A172 (cell line): ENCODE measurements at places on chromosomes 16 and 17. TPM values are rescaled to one million over a fixed set of nuclear protein-coding genes. Genes with fewer than 3 reads are reported as not detected.

DNA sequence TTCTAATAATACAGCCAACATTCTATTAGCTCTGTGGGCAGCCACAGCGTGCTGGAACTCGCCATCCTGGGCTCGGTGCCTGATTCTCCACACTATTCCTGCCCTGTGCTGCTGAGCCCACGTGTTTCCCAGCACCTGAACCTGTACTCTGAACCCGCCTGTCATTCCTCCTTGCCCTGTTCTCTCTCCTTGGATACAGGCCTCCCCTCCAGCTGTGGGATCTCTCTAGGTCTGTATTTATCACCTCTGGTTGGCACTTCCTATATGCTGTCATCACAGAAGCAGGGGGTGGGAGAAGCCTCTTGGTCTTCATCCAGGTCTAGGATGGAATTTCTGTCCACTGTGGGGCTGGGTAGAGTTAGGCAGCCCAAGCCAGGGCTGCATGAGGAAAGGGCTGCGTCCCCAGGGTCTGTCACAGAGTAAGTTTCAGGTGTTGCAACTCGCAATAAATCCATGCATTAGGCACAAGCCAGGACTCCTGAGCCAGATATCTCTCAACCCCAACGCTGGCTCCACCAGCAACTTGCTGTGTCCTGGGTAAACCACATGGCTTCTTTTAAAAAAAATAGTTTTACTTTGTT, 56.0 kb downstream of the ABAT start:
- DNase-seq = no peak

Gene MT1A
- total RNA-seq = not detected in 2 replicates

DNA sequence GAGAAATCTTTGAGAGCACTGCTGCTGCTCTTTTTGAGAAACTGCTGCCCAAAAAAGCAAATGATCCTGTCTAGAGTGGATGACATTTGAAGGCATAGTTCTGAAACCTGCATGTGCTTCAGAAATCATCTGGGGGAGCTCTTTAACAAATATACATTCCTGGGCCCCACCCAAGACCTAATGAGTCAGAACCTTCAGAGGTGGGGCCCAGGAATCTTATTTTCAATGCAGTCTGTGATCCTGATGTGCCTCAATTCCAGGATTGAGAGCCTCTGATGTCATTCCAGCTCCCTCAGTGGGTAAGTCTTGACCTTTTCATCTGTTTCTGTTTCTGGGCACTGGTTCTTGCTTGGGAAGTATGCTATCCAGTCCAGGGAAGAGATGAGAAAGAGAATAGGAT, 42.3 kb downstream of the HNF1B start:
- peak; percentile 79 for DNase-seq

Gene ZG16
- not detected in 2 replicates for total RNA-seq

DNA sequence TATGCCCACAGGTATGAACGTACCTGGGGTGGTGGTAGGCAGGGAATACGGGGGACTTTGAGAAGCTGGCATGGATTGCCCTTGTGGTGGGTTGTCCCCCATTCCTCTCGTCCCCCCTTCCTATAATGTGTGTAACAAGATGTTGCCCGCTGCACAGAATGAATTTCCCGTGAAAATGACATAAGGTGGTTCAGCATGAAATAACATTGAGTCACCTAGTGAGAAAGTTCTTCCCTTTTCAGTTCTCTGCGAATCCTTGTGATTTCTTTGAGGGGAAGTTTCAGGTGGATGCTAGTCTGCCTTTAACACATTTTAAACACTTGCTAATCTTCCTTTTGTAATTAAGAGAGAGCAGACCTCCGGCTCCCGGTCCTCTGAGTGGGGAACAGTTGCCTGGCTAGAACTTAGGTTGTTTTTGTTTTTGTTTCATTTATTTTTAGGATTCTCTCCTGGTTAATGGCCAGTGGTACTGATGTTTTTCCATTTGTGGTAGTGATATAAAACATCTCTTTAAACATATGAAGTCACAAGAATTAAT, 58.9 kb downstream of the RAP1GAP2 start:
- DNase-seq = no peak

Gene CUEDC1
- 8.0 and 11.6 TPM in 2 replicates for total RNA-seq

DNA sequence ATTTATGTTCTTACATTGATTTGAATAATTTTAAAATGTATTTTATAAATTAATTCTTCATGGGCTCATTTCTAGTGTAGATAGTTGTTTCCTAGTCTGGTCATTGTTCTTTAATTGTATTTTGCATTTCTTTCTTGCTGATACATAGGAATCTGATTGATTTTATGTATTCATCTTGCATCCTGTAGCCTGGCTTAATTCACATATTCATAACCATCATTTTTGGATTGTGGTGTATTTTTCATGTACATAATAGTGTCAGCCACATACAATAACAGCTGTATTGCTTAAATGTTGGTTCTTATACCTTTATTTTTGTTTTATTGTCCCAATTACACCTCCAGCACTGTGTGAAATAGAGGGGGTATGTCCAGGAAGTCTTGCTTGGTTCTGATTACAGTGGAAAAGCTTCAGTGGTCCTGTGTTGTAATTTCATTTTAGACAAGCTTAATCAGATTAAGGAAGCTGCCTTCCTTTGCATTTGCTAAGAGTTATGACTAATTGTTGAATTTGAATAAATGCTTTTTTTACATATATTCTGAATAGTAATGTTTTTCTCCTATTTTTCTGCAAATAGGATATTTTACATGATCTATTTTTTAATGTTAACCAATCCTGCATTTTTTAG, 103.7 kb downstream of the USP22 start:
- no peak for DNase-seq

DNA sequence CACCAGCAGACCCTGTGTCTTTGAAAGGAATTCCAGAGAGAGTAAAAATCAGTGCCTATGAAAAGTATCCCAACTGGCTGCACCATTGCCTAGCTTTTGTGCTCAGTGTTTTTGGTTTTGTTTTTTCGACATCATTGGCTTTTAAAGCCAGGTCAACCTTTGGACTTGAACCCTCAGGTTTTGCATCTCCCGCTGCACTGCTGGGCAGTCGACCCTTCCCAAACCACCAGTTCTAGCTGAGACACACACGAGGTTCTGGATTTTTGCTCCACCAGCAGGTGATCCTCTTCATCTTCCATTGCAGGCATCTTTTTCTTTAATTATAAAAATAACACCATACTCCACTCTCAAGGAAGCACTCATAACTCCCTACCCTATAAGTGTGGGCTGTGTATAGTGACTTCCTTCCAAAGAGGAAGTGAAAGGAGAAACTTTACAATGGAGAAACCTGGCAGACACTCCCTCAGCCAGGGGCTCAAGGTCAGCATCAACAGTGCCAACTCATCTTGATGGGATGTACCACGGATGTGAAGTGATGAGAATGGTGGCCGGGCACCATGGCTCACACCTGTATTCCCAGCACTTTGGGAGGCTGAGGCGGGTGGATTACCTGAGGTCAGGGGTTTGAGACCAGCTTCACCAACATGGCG, 57.8 kb downstream of the BMERB1 start:
- DNase-seq = no peak

Gene SUMO2
- 201 and 239 TPM in 2 replicates for total RNA-seq

- DNase-seq = peak; percentile 34
These were observed 15.8 kb downstream of the COPRS start for GRCh38 chr17:31843070-31843745.

DNA sequence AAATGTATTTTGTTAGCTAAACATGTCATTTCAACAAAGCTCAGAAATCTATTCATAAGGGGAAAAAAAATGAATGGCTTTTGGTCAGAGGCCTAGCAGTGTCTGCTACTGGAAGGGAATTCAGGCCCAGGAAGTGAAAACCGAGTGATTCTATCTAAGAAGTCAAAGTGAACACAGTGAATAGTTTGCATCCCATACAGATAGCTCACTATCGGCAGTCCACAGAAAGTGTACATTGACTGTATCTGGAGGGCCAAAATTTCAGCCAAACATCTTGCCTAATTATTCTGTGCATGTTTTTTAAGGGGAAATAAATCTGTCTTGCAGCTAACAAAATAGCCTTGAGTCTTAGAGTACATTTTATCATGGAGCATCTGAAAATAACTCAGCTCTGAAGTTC, 214.4 kb upstream of the CACNG5 start:
- DNase-seq = no peak

Gene CBFA2T3
- total RNA-seq = 0.05 TPM in 1 of 2 replicates, not detected in the other

Gene FAM171A2
- total RNA-seq = 24.5 and 31.1 TPM in 2 replicates

DNA sequence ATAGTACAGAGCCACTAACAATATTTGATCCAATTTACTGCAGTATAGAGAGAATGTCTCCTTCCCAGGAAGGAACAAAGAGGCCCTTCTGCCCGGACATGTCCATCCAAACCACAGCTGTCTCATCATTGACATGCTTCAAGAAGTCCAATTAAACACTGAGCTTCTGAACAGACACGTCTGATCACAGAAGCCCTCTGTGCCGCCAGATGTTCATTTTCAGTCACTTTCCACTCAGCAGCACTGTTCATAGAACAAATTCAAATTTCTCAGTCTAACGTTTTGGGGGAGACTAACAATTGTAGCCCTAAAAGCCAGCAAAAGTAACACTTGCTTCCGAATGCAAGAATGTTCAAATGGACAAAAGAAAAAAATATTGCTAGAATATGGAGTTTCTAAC, 15.3 kb downstream of the ZC3H7A start:
- no peak for DNase-seq

- no peak for DNase-seq
These were observed 80.1 kb downstream of the CLEC16A start for GRCh38 chr16:11024333-11025053.

DNA sequence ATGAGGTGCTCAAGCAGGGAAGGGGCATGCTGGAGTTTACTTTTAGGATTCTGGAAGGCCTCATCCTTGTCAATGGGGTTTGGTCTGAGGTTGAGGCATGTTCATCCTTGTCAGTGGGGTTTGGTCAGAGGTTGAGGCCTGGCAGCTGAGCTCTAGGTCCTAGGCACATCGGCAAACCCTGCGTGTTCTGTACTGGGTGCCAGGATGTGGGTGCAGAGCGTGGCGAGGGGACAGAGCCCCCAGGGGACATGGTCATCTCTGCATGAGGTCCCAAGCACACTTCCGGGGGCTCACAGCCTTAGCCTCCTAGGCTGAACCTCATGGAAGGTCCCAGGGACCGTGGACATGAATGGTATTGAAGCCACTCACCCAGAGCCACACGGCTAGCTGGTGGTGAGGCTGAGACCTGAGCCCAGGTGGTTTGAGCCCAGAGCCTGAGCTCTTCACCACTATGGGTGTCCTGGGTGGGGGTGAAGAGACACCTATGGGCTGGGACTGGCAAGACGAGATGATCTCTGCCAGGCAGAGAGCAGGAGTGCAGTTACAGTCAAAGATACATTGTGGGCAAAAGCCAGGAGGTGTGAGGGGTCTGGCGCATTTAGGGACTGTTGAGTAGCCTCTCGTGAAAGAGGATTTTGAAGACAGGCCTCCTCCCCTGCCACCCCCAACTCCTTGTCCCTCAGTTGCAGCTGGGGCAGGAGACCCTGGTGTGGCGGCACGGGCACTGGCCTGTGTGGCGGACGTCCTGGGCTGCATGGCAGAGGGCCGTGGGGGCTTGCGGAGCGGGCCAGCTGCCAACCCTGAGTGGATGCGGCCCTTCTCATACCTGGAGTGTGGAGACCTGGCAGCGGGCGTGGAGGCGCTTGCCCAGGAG, 19.3 kb downstream of the FCSK start:
- no peak for DNase-seq
